Renal cortex interstitium (tissue), 15 donors: ENCODE measurements at places on chromosomes 7 and 10.
A peak's percentile ranks its signal among the peaks of the same experiment; 100 is the strongest.

GRCh38 chr7:13414181-13414580 is 575.3 kb downstream of the ETV1 start:
- no peak for DNase-seq

GRCh38 chr7:91457208-91457607 is 193.0 kb downstream of the FZD1 start:
- DNase-seq, result no peak

- DNase-seq, result no peak
Observed at GRCh38 chr7:118094044-118094443, 89.9 kb upstream of the LSM8 start.

DNA sequence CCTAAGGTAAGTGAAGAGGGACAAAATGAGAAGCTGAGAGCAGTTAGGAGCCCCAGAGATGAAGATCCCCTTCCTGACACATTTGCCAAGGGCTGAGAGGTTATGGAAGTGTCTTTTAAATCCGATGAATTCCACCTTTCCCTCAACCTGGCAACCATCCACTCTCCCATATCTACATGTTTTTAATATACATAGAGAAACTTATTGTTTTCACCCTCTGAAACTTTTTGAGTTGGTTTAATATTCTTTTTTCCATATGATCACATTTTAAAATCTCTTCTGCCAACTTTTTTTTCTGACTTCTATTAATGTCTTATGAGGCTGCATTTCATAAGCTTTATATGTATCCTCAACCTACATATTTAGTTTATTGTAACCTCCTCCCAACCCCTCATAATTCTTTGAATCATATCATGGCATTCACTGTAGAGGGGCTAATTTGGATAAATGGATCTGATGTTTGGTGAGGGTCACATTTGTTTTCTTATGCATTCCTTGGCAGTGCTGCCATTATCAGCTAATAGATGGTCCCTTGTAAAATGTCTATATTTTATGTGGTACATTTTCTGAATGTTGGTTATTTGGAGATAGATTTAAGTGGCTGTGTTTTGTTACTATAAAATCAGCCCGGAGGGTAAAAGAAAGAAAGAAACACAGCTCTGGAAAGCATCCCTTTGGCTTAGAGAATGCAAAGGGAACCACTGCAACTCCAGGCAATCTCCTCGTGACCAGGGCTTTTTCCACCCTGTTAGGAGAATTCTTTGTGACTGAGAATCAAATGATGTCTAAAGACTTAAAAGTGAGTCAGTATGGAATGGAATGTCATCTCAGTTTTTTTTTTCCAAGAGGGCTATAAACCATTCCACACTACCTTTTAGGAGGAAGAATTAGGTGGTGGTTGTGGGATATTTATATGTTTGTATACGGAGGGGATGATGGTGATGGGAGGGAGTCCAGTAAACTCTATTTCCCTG is 334.4 kb downstream of the SUGCT start:
- no peak for DNase-seq

- no peak for DNase-seq
Observed at GRCh38 chr10:21071001-21071673, 174.0 kb upstream of the NEBL start.

GRCh38 chr7:159296093-159296681 is 151.5 kb upstream of the VIPR2 start:
- no peak for DNase-seq

DNA sequence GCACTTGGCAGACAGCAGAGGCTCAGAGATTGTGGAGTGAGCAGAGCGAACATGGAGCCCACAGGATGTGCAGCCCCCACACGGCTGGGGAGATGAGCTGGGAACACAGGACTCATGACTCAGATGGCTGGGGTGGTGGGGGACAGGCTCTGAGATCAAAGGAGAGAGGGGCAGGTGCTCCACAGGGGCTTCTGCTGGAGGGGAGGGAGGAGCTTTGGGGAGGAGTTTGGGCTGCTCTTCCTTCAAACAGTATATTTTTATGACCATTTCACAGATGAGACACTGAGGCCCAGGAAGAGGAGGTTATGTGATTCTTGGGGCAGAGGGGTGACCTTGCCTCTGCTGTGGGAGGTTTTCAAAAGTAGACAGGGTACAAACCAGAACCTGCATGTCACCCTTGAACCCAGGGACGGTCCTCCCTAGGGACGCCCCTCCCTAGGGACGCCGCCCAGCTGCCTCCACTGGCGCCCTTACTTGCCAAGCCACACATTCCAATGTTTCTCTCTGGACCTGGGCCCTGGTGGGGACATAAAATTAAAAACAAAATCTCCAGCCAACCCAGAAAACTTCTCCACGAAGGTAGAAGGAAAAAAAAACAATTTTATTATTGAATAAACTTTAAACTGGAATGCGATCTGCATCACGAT is 981 bp upstream of the CRYGN start:
- no peak for DNase-seq

DNA sequence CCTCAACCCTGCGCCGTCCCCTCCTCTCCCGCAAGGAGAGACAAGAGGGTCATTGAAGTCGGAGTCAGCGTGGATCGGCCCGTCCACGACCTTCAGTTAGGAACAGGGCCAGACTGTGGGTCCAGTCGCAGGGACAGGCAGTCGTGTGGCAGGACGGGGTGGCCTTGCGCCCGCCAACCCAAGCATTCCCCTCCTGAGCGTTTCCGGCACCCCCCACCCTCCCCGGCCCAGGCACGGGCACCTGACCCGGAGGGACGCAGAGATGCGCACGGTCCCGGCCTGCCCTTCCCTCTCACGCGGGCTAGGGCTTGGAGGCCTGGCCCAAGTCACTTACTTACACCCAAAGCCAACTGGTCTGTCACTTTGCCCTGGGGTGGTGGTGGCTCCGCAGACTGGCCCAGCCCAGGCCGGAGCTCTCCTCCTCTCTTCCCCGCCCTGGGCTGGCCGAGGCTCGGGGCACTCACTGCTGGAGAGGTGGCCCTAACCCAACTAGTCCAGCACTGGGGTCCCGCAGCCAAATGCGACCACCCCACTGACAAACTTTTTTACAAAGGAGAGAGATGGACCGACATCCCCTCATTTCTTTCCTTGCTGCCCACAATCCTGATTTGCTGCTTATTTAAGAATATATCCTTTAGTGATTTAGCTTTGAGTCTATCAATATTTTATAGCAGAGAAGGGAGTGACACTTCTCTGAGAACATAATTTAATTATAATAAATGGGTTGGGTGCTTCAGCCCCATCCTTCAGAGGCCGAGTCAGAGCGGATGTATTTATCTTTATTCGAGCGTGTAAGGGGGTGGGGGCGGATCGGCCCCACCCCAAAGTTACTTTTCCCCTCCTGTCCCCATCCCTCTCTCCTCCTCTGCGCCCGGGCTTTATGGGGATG is 1.2 kb upstream of the UNCX start:
- DNase-seq, result no peak

GRCh38 chr7:7323352-7323751 is 141.0 kb downstream of the C1GALT1 start:
- peak; percentile 5 for DNase-seq

DNA sequence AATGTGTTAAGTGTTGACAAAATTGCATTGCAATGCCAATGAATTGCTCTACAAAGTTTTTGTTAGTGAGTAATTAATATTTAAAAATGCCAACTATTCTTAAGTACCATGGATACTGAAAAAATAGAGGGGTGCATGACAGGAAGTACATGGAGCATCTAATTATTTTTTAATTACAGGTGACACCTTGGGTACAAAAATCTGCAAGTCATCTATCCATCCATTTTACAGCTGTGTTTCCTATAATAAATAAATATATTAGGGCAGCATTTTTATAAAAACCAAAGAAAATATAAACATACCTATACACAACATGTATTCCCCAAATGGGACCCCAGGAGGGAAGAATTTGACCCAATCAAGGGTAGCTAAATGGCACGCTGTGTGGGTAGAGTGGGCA is 304.6 kb downstream of the XPNPEP1 start:
- no peak for DNase-seq

- no peak for DNase-seq
Observed at GRCh38 chr7:155665079-155665956, 20.9 kb downstream of the RBM33 start.
